ENCODE measurements at places on chromosomes 12 and 14.

DNA sequence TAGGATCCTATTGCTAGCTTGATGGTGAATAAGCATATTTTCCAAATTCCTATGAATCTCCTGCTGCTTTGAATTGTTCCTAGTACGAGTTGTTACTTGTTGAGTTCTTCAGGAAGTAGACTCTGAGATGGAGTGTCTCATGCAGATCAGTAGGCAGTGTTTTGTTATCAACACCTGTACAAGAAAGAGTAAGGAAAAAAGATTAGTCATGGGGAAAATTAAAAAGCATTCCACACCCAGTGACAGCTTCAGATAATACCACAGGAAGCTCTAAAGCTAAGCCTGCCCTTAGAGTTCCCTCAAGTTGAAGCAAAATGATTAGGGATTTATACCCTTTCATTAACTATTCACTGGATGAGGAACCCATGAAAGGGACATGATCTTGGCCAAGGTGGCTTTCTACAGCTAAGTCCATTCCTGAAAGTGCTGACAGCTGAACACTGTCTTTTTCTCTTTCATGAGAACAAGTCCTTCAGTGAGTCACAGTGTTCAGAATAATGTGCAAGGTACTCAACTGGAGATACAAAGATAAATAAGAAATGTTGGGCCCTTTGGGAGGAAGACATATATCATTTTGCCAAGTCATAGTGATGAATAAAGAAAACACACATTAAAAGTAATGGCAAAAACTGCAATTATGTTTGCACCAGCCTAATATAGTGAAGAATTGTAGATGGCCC is 49.1 kb downstream of the CCER1 start:
- no peak for DNase-seq

- no peak for DNase-seq
Observed at GRCh38 chr12:39912211-39912980, 193.5 kb downstream of the SLC2A13 start.

DNA sequence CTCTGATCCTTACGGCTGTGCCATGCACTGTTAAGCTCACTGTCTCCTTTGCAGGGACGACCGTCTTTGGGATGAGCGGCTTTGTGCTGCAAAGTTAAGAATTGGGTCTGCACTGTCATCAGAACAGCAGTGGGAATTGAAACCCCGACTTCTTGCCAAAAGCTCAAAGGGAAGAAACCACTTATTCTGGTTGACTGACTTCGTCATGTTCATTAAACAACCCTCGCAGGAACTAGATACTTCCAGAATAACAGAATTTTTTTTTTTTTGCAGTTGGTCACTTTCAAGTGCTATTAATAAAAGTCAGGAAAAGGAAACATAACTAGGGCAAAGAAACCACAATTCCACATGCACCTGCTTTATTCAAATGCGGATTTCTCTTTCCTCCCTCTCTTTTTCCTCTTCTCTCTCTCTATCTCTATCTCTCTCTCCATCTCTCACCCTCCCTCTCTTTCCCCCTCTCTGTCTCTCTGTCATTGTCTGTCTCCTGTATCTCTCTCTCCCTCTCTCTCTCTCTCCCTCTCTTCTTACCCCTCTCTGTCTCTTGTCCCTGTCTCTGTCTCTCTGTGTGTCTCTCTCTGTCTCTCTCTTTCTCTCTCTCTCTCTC is 12.3 kb upstream of the GLT1D1 start:
- DNase-seq, result peak; percentile 57

GRCh38 chr12:81416571-81416970 is 338.7 kb downstream of the ACSS3 start:
- no peak for DNase-seq

- DNase-seq, result no peak
Observed at GRCh38 chr14:104245075-104245474, 106.7 kb downstream of the KIF26A start.

DNA sequence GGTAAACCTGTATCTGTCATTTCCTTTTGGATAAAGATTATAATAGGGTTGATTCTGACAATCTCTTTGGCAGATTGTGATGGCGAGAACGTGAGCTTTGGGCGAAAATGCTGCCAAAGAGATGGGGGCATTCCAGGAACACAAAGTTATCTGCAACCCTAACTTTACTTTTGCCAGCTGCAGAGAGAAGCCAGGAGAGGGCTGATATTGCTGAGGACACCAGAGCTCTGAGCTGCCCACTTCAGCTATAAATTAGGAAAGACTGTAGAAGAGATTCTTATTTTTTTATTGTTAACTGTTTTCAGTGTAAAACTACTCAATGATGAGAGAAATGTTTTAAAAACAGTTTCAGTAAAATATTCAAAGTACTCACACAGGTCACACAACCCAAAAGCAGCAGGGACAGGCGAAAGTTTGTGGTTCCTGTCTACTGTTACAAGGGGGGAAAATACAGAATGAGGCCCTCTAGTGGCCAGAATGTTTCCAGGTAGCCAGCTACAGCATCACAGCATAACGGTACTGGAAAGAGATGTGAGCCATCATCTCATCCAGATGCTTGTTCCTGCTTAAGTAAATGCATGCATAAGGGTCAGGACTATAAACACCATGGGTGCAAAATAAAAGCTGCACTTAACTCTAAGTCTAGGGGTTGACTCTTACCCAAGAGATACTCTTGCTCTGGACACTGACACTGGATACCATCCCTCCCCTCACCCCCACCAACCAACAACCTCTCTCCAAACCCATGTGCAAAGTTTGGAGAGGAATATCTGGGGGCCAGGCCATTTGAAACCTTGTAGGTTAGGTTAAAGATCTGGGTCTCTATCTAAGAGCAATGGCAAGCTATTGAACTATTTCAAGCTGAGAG is 498.4 kb downstream of the RMST start:
- DNase-seq, result no peak

DNA sequence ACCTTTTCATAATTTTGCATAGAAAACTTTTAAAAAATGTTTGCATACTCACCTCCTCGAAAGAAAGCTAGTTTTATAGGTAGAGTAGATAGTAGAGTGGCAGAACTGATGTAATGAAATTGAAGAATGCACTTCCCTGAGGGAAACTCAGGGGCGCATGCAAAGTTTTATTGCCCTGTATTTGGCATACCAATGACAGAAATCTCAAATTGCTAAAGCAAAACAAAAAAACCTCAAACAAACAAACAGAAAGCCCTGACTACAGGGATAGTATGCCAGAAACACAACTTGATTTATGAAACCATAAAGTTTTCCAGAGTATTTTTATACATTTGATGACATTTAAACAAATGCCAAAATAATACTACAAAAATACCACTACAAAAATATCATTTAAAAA is 1.8 kb downstream of the RASSF9 start:
- DNase-seq, result no peak

- no peak for DNase-seq
Observed at GRCh38 chr14:89461256-89461655, 44.2 kb upstream of the FOXN3 start.

- no peak for DNase-seq
Observed at GRCh38 chr12:123787466-123787865, 25.4 kb downstream of the DNAH10 start.

DNA sequence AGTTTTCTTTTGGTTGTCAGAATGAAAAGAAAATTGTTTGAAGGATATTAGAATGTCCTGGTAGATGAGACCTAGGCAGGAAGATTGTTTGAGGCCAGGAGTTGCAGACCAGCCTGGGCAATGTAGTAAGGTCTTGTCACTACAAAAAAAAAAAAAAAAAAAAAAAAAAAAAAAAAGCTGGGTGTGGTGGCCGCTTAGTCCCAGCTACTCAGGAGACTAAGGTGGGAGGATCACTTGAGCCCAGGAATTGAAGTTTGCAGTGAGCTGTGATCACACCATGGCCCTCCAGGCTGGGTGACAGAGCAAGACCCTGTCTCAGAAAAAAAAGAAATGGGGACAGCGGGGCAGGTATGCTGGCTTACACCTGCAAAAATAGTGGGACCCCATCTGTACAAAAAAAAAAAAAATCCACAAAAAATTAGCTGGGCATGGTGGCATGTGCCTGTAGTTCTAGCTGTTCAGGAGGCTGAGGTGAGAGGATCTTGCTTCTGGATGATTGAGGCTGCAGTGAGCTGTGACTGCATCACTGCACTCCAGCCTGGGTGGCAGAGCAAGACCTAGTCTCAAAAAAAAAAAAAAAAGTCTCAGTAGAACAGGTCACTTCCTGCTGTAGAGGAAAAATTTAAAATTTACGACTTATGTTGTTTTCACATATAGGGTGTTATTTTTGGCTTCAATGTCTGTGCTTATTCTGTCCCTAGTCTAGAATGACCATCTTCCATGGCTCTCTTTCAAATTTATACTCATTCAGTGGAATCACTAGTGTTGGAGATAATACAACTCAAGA is 70.7 kb downstream of the PPHLN1 start:
- DNase-seq, result no peak

- no peak for DNase-seq
Observed at GRCh38 chr14:52998376-52999015, 47.6 kb upstream of the FERMT2 start.

Measured in GM06990 (cell line).